Activated T-helper 1 cell treated with anti-CD3 and anti-CD28 coated beads, Interleukin-12 subunit alpha, Interleukin-12 subunit beta, Interleukin-2, Interleukin-4 antibody, amounts not matched to agents 30 ng/mL and 10 ng/mL and 1 ng/mL, durations not matched to agents 14 hours and 24 hours and 36 hours (primary cell): ENCODE measurements at places on chromosomes 6 and 20. TPM values are rescaled to one million over a fixed set of nuclear protein-coding genes. Genes with fewer than 3 reads are reported as not detected.

GRCh38 chr6:13611715-13612114 is 3.4 kb upstream of the NOL7 start:
- DNase-seq, result no peak

DNA sequence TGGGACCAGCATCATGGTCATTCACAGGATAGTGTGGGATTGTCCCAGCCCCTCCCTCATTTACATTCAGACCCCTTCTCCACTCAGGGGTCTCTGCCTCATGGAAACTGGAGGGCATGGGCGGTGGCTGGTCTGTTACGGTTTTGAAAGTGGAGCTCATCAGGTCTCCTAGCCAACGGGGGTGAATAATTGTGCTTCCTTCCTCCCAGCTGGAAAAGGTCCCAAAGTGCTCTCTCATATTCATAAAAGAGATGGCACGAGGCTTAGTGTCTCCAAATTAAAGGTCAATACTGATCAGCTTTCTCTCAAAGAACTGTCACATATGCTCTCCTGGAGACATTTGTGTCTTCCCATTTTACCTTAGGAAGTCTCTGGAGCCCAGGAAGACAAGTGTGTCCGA is 19.9 kb downstream of the JARID2 start:
- no peak for DNase-seq

- no peak for DNase-seq
Measured at GRCh38 chr6:150251566-150252186, 108.8 kb downstream of the PPP1R14C start.

GRCh38 chr20:46580613-46581205 is 30.3 kb upstream of the OCSTAMP start:
- no peak for DNase-seq

- DNase-seq, result no peak
Measured at GRCh38 chr20:24449026-24449720, 20.3 kb upstream of the SYNDIG1 start.

DNA sequence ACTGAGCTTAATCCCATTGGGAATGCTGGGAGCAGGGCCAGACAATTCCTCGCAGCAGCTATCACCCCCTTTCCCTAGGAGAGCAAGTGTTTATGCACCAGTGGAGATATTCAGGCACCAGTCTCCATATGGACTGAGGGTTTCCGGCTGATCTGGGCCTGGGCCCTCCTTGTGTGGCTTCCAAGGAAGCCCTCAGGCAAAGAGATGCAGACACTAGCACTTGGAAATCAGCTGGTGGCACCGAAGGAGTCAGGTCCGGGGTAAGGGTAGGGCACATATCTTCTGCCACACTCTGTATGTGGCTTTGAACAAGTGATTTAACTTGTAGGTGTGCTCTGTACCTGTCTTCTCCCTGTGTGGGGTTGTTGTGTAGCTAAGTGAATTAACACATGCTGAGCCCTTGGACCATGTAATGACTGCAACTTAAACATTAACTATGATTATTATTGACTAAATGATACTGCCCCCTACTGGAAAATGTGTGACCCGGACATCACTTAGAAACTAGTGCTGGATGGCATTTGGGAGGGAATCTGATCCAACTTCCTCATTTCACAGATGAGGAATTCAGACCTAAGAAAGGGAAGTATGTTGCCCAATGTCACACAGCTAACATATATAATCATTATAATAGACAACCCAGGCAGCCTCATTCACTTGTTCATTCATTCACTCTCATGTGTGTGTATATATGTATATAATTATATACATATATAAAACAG is 19.3 kb upstream of the WFDC2 start:
- DNase-seq, result no peak

DNA sequence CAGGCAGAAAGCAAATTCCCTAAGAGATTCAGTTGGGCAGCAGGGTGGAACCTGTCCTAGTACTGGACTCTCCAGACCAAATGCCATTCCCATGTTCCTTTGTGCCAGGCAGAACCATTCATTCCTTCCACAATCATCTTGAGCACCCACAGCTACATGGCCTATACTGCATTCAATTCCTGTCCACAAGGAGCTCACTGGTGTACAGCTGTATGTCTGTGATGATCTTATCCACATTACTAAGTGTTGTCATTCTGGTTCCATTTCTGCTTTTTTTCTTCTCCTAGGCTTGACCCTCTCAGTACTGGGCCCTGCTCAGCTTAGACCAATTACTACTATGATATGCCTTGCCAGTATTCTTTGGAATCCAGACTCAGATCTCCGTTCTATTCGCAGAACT is 27.5 kb downstream of the MAN1A1 start:
- DNase-seq, result no peak

GRCh38 chr6:33929575-33930288 is 125.9 kb upstream of the MLN start:
- no peak for DNase-seq

- DNase-seq, result no peak
Measured at GRCh38 chr20:16576219-16576618, 3.0 kb upstream of the KIF16B start.

DNA sequence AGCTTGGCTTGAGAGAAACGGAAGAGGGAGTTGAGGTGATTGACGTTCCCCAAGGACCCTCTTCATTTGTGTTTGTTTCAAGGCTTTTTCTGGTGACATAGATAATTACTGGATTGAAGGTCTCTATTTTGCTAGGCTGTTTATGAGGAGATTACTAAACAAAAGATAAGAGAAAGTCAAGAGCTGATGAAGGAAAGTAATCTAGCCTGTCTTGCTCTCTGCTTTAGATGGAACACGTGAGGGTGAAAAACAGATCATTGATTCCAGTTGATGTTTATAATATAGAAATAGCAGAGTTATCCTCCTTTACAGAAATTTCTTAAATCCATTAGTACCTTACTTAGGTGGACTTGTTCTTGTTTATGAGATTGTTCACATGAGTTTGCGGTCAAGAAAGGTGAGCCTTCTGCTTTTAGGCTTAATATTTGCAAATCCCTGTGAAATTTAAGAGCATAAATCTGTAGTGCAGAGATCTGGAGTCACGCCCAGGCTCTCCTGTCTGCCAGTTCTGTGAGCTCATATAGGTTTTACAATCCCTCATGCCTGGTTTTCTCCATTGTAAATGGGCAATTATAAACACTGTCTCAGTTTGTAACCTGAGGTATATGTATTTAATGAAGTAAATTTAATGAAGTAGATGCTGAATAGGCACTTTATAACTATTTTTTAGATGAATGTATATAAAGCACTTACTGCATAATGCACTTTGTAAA is 272.8 kb downstream of the NKAIN2 start:
- no peak for DNase-seq

DNA sequence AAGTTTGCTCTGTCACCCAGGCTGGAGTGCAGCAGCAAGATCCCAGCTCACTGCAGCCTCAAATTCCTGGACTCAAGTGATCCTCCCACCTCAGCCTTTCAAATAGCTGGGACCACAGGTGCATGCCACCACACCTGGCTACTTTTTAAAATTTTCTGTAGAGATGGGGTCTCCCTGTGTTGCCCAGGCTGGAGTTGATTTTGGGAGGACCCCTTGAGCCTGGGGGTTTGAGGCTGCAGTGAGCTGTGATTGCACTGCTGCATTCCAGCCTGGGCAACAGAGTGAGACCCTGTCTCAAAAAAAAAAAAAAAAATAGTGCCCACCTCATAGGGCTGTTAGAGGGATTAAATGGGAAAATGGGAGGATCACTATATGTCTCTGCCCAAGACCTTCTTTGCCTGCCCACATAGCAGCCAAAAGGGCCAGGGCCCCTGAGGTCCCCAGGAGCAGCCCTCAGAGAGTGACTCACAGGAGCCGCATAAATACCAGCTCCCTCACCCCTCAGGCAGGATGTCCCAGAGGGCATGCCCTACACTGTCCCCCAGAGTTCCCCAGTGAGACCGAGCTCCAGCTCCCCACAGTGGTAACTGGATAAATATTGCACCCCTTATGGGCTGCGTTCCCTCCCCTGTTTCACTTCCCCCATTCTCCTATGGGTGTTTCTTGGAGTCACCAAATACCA is 11.7 kb upstream of the MDGA1 start:
- DNase-seq, result no peak

DNA sequence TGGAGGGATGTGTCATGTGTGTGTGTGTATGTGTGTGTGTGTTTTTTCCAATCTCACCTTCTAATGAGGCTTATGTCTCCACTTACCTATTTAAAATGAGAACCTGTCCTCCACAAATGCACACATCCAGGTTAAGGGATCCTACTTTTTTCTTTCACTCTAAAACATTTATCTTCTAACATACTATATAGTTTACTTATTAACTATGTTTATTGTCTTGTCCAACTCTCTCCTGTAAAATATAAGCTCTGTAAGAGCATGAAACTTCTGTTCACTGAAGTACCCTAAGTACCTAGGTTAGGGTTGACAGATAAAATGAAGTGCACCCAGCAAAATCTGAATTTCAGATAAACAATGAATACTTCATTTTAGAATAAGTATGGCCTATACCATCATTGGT is 29.2 kb upstream of the RBM24 start:
- no peak for DNase-seq

DNA sequence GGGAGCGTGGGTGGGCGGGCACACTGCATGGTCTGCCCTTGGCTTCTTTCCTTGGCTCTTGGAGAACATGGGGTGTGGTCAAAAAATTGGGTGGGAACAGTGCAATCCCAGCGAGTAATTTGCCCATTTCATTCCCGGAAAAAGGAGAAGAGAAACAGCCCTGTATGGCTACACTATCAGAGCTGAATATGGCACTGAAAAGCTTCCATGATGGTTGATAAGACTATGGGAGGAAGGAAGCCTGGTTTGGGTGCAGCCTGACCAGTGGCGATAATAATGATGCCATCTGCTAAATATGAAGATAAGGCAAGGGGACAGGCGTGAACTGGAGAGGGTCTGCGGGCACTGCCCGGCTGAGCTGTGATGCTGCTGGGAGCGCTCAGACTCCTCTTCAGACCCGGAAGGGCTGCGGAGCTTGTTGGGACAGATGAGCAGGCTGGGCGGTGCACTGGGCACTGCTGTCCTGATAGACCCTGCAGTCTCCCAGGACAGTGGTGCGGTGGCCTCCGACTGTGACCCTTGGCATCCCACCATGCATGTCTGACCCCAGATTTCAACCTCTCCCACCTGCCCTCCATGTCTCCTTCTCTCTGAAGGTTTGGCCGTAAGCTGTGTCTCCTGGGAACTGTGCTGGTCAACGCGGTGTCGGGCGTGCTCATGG is 10.2 kb downstream of the SLC22A1 start:
- DNase-seq, result no peak

GRCh38 chr20:23624324-23624691 is 13.4 kb downstream of the CST3 start:
- no peak for DNase-seq

DNA sequence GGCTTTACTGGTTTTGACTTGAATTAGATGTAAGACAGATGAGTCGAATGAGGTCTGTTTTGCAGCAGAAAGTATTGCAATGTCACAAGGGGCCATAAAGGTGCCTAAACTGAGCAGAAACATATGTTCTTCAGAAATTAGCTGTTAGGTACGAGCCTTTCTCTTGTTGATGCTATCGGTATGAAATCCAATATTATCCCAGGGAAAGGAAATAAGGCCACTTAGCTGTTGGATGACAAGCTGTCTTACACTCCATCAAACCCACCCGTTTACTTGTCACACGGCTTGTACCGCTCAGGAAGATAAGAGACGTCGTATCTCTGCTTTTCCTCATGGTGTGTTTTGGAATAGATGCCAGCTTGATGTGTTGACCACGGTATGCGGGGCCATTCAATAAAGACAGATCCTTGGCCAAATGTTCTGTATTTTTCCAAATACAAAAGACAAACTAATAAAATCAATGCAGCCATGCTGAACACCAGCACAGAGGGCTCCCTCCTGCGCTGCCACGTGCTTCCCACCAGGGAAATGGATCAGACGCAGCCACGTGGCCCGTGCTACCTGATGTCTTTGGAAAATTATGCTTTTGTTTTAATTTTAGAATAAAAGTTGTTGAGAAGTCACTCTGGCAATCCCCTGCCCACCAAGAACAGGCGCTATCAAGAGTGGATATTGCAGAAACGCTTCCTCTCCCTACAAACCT is 255.9 kb upstream of the SULF2 start:
- DNase-seq, result no peak

DNA sequence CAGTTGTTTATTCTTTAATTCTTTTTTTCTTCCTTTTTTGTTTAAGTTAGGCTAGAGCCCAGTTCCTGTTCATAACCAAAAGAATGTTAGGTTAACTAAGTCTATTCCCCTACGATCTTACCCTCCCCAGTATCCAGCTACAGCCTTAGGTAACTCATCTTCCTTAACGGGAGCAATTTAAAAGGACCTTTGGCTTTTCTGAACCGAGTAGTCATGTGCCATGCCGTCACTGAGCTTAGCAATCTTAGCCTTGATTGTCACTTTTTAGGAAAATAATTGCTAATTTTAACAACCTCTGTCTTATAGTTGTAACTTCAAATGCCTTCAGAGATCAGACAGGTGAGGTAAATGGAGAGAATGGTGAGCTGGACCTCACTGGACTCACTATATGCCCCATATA is 6.2 kb downstream of the METTL24 start:
- DNase-seq, result no peak

DNA sequence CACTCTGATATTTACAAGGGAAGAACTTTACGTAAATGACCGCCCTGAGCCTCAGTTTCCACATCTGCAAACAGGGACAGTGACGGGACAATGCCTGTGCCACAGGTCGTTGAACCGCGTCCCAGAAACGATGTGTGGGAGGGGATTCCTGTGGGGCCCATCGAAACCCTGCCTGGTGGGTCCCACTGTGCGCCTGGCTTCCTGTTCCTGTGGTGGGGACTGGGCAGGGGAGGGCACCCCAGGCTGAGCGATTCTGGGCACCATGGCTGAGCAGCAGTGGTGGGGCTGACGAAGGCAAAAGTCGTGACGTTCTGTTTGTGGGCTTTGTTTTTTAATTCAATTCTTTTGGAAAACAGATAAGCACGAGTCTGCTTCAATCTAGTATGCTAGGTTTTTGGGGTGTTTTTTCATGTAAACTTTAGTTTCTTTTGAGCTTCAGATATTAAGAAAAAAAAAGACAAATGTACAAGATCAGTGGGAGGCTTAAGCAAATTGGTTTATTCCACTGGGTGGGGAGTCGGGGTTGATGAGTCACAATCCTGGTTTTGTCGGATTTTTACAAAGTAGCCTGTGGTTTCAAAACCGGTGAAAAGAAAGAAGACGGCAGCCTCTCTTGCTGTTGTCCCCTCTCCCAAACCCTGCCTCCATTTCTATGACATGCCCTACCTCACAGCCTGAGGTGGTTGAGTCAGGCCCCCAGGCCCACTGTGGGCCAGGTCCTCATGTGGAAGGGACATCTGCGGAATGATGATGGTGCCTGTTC is 40.4 kb downstream of the GNAS-AS1 start:
- DNase-seq, result no peak

Gene MICB
- total RNA-seq, result 36.1 and 37.5 TPM in 2 replicates

Gene CCDC28A
- total RNA-seq, result 16.1 and 17.9 TPM in 2 replicates

Gene DLL1
- not detected in 2 replicates for total RNA-seq

Gene GPR63
- total RNA-seq, result 3.1 and 3.2 TPM in 2 replicates

Gene HLA-G
- total RNA-seq, result 0.91 and 1.6 TPM in 2 replicates

Gene SAMD10
- total RNA-seq, result 29.4 and 34.9 TPM in 2 replicates

Gene RHAG
- total RNA-seq, result not detected in 2 replicates

Gene TCF15
- total RNA-seq, result 0.13 TPM in 1 of 2 replicates, not detected in the other

Gene GPANK1
- total RNA-seq, result 34.8 and 37.2 TPM in 2 replicates

Gene PRPH2
- total RNA-seq, result not detected in 2 replicates

Gene EPHA7
- not detected in 2 replicates for total RNA-seq

Gene STMND1
- not detected in 2 replicates for total RNA-seq
